ENCODE measurements at places on chromosomes 6 and 20.

GRCh38 chr6:19268718-19269117 lies 568.5 kb upstream of the ID4 start:
- DNase-seq: no peak

DNA sequence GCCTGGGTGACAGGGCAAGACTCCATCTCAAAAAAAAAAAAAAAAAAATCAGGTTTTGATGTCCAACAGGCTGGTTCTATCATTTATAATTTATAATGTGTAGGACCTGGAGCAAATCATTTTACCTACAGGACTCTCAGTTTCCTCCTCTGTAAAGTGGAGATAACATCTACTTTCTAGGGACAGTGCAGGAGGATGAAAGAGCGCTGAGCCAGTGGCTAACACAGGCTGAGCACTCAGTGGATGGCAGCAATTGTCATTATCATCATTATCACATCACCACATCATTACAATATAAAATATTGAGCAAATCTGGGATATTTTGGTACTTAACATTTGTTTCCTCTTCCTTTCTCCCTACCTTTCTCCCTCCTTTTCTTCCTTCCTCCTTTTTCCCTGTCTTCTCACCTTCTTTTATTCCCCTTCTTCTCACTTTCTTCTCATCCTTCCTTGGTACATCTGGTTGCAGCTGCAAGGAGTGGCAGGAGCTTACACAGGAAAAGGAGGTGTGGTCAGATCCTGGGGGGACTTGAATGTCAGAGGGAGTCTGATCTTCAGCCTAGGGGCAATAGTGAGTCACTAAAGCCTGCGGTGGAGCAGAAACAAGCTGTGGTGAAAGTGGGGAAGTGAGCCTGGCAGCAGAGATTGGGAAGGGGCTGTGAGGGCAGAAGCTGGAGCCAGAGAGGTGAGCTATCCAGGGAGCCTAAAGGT lies 24.6 kb upstream of the CTNNBL1 start:
- DNase-seq: no peak

DNA sequence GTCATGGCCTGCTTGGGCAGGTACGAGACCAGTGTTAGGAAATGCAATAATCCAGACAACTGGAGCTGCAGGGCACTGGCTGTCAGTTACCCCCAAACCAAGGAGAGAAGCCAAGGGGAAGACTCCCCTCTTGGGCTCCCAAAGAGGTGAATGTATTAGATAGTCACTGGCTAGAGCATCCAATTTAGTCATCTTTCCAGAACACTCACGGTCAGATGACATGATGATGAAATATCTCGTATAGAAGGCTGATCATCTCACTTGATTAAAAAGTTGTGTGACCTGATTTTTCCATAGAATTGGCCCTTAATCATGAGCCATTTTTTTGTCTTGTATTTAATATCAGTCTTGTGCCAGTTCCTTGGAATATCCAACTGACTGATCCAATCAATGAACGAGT lies 40.7 kb downstream of the SLC22A3 start:
- DNase-seq: no peak

GRCh38 chr6:44976677-44977641 lies 351.2 kb upstream of the RUNX2 start:
- no peak for DNase-seq

DNA sequence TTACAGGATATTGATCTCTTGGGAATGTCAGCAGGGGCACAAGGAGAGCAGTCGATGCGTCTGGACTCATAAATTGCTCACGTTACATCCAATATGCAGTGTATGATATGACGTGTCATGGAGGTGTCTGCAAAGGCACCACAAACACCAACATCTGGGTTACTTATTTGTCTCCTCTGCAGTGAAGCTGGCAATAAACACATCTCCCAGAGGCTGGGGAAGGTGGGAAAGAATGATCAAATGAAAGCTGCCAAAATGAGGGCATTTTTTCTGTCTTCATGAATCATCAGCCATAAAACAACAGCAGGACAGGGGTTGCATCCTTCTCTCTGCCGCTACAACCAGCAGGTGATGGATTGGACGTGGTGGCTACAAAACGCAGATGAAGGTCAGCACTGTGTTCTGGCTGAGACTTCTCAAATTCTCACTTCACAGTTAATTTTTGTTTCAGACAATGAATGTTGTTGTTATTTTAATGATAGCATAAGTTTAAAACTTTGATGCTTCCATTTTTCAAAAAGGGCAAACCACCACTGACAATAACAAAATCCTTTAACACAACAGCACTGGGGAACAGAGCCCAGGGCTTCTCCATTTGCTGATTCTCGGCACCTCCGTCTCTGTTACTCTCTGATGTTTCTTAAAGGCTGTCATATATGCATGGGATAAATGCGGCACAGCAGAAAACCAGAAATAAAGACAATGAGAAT lies 47.5 kb downstream of the ERMARD start:
- DNase-seq: no peak

DNA sequence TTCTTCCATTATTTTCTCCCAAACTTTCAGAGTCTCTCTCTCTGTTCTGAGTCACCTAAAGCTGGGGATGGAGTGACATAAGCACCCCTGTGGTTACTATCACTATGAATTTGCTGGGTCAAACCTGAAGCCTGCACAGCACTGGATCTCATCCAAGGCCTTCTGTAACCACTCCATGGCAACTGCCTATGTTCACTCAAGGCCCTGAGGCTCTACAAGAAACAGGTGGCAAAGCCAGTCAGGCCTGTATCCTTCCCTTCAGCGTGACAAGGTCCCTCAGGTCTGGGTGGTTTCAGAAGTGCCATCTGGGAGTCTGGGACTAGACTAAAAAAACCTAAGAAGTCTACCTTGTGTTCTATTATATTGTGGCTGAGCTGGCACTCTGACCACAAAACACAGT lies 1278.8 kb upstream of the EYS start:
- DNase-seq: no peak

DNA sequence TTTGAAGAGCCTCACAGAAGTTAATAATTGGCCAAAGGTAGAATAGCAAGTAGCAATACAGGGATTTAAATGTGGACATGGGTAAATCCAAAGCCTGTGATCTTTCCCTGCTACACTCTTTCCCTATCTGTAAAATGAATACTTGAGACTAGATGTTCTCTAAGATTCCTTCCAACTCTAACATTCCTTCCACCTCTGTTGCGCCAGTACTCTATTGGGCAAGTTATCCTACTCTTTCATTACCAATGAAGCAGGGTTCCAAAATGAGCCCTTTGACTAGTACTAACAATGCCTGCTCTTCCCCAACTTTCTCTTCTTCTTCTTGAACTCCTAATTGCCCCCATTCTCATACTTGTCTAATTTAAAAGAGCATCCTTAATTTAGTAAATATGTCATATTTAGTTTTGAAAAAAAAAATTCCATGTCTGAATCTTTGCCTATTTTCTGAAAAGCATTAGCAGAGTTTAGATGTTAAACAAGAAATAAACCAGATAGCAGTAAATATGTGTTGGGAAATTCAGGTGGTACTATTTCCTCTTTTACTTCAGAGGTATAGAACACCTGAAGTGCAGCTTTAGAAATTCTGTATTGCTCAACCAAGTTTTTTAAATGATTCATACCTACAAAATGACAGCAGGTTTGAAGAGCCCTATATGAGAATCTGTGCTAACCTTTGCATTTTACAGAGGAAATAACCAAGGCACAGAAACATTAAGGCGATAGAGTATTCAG lies 35.1 kb upstream of the RSPO3 start:
- DNase-seq: no peak

GRCh38 chr6:36920546-36920945 lies 34.0 kb upstream of the PI16 start:
- no peak for DNase-seq

DNA sequence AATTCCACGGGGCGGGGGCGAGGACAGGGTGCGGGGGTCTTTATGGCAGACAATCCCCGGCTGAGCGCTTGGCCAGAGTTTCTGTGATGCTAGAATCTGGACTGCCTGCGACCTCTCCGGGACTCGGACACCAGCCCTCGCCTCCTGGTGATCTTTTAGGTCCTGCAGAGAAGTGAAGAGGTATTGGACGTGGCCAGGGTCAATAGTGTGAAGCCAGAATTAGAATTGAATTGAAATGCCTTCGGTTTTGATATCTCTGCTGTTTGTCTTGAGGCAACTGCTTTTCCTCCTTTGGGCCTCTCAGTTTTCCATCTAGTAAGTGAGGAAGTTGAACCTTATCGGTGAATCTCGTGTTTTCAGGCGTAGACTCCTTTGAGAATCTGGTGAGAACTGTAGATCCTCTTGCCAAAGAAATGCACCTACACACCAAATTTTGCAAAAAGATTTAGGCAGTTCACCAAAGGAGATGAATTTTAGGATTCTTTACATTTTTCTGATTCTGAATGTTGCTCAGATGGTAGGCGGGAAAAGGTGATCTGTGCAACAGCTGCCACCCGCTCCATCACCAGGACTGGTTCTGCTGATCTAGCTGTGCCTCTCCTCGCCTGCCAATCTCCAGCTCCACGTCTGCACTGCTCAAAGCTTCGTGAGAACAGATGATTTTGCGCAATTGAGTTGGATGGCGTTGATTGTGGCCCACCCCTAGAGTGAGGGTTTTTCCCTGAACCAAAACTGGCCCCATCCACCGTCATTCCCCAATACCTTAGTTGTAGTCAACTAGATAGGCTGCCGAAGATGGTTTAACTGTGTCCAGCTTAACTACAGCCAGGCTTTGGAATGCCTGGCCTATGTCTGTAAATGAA lies 837 bp upstream of the OSER1 start:
- DNase-seq: no peak

DNA sequence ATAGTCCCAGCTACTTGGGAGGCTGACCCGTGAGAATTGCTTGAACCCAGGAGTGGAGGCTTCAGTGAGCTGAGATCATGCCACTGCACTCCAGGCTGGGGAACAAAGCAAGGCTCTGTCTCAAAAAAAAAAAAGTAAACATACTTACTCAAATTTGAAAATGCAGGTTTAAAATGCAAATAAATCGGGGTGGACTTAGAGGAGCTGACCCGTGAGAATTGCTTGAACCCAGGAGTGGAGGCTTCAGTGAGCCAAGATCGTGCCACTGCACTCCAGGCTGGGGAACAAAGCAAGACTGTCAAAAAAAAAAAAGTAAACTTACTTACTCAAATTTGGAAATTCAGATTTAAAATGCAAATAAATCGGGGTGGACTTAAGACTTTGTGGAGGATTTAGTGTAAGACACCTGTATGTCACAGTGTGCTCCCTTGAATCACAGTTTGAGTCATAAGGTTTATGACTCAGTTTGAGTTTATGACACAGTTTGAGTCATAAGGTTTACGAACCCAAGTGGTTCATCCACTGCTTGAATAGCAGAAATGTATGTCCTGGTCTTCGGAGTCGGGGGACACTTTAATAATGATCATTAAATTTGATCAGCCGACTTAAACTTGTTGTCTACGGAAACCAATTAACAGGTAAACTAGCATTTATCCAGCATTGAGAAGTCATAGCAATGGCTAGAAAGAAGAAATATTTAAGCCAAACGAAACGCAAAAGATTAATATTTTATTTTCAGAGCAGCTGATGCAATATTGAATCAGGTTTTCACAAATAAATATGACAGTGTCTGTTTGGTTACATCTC lies 6.8 kb upstream of the MRPS10 start:
- DNase-seq: no peak

DNA sequence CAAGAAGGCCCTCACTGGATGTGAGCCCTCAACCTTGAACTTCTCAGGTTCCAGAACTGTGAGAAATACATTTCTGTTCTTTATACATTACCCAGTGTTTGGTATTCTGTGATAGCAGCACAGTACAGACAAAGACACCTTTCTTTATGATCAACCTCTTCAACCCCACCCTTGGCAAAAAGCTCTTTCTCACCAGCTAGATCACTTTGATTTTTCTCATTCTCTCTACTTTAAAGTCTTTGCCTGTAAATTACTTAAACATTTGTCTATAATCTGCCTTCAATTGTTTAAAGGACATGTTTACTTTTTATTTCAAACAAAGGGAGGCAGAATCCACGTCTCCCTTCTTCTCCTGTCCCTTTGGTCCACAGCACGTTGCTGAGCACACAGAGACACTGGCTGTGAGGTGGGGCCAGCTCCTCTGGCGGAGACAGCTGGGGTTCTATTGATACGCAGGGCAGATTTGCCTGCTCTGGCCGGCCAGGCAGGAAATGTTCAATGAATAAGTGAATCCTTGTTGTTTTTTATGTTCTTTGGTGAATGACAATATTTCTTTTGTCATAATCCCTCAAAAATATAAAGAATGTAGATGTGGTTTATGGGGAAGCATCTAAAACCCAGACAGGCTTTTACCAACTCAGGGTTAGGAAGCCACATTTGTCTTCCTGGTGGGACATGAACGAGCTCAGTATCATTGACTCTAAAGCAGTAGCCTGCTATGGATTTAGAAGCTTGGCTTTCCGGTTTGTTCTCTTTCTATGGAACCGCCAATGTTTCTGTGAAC lies 52.9 kb downstream of the NEDD9 start:
- no peak for DNase-seq

DNA sequence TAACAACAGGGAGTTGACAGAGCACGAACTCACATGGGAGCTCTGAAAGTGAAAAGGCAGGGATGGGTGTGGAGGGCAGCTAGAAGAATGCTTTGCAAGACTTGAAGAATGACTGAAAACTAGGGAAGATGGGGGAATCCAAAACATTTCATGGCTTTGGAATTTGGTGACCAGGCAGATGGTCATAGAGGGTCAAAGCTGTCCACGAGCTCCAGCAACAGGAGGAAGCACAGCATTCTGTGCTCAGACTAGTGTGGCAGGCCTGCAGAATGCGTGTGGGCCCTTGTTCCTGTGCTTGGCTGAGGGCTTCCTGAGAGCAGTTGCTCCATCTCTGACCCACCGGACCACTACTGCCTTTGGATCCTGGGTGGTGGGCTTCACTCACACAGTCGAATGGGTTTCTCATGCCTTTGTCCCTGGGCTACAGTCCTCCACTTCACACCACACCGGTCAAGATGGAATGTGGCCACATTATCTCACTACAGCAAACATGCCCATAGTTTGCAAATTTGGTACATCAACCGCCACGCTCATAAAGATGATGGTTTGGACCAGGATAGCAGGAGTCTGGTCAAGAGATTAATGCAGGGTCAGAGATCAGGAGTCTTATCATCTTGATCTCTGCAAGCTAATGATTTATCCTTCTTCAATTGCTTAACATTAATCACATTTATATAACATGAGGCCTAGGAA lies 100.7 kb downstream of the SGK1 start:
- DNase-seq: no peak

- no peak for DNase-seq
These were observed 176.8 kb downstream of the CD83 start for GRCh38 chr6:14294270-14294951.

DNA sequence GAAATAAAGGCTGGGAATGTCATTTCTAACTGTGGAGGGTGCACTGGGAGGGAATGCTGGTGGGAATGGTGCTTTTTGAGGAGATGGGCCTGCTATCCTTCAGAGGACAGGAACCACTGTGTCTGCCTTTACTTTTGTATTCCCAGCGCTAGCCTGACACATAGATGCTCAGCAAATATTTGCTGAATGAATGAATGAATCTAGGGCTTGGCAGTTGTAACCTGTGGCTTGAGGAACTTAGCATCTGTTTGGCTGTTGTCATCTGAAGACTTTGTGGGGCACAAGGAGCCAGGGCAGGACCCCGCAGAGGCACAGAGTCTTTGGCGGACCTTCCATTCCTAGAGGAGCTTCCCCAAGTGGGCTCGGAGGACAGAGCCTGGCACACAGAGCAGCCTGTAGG lies 6.1 kb downstream of the TOX2 start:
- no peak for DNase-seq

- DNase-seq: peak; percentile 58
These were observed 240.9 kb upstream of the BTBD3 start for GRCh38 chr20:11676630-11677287.

GRCh38 chr20:23092861-23093495 lies 6.9 kb upstream of the CD93 start:
- no peak for DNase-seq

Data from femur (tissue), 1 donor.